ENCODE measurements at places on chromosomes 11 and 22.

DNA sequence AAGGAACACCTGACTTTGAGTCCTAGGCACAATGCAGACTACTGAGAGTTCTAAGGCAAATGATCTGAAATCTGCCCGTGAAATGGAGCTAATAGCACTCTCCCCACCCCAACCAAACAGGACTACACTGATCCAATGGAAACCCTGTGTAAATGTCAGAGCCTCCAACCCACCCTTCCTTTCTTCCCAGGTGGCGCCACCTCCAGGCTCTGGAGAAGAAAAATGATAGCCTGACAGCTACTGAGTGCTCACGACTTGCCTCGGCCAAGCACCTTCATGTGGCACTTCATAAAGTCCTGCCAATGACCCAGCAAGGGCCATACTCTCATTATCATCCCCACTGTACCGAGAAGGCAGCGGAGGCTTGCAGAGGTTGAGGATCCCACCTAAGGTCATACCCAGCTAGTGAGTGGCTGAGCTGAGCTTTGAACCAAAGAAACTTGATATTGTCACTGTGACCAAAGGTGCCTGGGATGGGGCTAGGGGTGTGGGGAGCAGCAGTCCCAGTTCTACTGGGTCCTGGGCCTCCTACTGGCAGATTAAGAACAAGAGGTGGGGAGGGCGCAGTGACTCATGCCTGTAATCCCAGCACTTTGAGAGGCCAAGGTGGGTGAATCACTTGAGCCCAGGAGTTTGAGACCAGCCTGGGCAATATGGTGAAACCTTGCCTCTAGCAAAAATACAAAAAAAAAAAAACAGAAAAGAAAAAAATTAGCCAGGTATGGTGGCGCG is 20.5 kb downstream of the TST start:
- no peak for DNase-seq

- no peak for DNase-seq
Measured at GRCh38 chr11:69883292-69884255, 64.4 kb upstream of the FGF3 start.

DNA sequence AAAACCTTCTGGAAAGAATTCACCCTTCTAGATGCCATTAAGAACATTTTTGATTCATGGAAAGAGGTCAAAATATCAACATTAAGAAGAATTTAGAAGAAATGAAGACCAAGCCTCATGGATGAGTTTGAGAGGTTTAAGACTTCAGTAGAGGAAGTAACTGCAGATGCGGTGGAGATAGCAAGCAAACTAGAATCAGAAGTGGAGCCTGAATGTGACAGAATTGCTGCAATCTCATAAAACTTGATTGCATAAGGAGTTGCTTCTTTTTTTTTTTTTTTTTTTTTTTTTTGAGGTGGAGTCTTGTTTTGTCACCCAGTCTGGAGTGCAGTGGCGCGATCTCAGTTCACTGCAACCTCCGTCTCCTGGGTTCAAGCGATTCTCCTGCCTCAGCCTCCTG is 51.6 kb downstream of the MS4A13 start:
- no peak for DNase-seq

DNA sequence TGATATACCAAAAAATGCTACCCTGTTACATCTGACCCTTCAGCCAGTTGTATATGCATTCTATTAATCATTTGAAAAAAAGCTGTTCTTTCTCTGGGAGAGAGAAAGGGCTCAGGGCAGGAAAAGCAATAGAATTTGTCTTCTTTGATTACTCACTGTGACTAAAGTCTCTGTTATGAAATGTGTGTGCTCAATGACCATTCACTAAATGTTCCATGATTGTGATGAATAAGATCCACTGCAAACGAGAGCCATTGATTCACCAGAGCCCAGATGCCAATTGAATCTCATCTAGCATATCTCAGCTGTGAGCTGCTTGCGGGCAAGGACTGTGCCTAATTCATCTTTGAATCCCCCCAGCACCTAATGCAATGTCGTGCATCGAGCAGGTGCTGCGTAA is 184.3 kb downstream of the OPCML start:
- DNase-seq, result no peak

- DNase-seq, result no peak
Measured at GRCh38 chr22:19674929-19675253, 39.4 kb upstream of the SEPTIN5 start.

DNA sequence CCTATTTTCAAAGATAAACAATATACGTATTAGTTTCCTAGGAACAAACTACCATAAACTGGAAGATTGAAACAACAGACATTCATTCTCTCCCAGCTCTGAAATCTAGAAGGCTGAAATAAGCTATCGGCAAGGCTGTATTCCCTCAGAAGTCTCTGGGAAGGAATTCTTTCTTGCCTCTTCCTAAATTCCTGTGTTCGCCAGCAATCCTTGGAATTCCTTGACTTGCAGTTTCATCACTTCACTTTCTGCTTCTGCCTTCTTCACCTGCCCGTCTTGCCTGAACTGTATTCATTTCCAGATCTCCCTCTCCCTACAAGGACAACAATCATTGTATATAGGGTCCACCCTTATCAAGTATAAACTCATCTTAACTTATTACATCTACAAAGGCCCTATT is 17.7 kb upstream of the PRDM10 start:
- no peak for DNase-seq

- DNase-seq, result no peak
Measured at GRCh38 chr22:20904008-20904979, 12.9 kb upstream of the CRKL start.

- peak; percentile 37 for DNase-seq
Measured at GRCh38 chr22:22810018-22810427, 77.6 kb upstream of the IGLL5 start.

GRCh38 chr11:9977554-9977953 is 313.7 kb downstream of the SWAP70 start:
- DNase-seq, result no peak

DNA sequence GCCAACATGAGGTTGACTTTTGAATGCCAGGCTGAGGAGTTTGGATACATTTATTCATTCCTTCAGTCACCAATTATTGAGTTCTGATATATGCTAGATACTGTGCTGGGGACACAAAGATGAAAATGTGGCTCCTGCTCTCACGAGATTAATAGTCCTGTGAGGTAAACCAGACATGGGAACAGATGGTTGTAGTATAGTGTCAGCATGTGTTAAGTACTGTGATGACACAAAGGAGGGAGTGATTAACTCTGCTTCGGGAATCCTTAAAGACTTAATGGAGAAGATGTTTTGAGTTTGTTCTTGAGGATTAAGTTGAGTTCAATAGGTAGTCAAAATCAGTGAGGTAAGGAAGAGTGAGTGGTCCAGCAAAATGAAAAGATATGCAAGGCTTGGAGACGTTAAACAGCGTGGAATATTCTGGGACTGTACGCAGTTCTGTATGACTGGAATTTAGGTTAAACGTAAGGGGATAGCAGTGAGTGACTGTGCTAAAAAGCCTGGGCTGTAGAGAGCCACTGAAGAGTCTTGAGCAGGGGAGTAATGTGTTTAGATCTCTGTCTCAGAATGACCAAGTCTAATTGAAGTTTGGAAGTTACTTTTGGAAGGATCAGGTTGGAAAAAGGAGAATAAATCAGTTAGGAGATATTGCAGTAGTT is 11.8 kb downstream of the RNF121 start:
- no peak for DNase-seq

DNA sequence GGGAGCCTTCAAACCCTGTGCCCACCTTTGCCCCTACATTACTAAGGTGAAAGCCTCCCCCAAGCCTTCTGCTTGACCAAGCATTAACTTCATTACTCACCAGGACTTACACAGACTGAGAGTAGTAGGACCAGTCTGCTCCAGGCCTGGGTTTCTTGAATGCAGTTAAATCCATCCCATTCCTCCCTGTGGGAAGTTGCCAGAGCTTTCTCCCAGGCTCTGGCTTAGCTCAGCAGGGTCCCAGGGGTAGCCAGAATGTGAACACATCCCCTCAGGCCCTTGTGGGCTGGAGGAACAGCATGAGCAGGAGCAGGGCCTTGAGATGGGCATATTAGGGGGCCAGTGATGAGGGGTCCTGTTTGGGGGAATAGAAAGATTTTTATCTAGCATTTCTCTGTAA is 59.9 kb downstream of the RRM1 start:
- DNase-seq, result no peak

- no peak for DNase-seq
Measured at GRCh38 chr11:134559602-134559962, 147.5 kb upstream of the B3GAT1 start.

DNA sequence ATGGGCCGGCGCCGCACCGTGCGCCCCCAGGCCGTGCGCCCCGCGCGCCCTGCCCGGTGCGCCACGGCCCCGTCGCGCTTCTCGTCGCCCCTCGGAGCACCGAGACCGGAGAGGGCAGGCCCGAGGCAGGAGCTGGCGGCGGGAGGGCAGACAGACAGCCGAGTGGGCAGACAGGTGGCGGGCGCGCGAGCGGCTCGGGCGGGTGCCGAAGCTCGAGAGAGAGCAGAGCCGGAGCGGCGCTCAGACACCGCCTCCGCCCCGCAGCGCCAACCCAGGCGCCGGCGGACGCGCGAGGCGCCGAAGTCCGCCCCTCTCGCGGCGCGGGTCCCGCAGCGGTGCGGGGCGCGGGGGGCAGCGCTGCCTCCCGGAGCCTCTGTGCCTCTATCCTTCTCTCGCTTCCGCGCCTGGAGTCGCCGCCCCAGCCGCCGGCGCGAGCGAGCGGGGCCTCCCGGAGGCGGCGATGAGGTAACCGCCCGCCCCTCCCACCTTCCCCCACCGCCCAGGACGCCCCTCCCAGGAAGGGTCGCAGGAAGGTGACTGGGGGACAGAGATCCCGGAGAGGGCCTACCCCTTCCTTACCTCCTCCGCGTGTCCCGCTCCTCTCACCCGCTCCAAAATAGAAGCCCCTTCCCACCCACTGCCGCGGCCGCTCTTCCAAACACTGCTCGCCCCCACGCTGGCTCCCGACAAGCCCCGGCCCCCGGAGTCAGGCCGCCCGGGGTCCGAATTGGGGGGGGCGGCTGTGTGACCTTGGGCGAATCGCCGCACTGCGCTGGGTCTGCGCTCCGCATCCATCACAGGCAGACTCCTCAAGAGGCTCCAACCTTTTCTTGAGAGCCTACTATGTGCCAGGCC is at the start of gene RASL10A:
Gene RASL10A (minus strand): TSS at position 412 of the 855 bp plus-strand sequence. CDS start 451 bp downstream, outside the sequence.
- DNase-seq, result no peak

DNA sequence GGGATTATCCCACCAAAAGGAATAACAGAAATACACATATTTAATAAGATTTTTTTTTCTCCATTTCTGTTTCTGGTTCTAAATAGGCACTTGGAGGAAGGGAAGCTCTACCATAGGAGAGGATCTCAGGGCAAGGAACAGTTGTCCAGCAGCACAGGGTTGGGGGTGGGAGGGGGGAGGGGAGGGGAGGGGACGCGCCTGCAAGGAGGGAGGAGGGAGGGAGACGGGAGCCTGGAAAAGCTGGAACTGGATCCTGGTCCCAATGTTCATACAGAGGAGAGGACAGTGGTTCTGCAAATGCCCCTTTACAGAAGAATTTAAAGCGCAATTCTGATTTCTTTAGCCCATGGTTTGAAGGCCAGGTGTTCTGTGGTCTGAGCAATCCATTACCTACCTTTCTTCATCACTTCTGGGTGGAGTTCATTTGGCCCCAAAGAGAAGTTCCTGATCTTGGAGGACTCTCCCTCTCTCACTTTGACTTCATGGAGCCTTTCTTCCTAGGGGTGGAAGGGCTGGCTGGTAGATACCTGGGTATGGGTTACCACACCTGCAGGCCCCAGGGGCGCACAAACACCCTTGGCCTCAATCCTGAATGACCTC is 348.9 kb upstream of the NCAM1 start:
- no peak for DNase-seq

- DNase-seq, result no peak
Measured at GRCh38 chr11:57475671-57476046, 15.3 kb downstream of the RTN4RL2 start.

DNA sequence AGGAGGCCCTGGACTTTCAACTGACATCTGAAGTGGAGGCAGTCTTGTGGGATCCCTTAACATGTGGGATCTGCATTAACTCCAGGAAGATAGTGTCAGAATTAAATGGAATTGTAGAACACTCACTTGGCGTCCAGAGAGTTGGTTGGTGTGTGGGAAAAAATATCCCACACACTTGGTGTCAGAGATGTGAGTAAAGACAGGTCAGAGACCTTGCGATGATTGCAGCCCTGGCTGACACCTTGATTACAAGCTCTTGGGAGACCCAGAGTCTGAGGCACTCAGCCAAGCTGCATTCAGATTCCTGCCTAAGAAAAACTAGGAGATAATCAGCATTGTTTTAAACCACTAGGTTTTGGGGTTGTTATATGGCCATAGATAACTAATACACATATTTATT is 7.2 kb upstream of the TPCN2 start:
- no peak for DNase-seq

DNA sequence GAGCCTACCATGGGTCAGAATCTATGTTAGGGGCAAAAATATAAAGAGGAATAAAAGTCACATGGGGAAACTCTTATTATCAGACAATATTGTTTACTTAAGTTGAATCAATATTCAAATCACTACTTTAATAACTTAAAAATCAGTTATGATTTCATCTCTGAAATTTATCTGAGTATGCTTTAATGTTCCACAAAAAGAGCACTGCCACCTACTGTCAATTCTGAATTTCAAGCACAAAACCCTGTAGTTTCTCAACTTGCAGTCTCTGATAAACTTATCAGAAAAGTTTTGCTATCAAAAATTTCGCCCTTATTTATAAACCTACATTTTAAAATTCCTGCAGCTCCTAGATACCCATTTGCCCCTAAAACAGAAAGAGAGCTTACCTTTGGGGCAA is 47.3 kb downstream of the RDX start:
- no peak for DNase-seq

DNA sequence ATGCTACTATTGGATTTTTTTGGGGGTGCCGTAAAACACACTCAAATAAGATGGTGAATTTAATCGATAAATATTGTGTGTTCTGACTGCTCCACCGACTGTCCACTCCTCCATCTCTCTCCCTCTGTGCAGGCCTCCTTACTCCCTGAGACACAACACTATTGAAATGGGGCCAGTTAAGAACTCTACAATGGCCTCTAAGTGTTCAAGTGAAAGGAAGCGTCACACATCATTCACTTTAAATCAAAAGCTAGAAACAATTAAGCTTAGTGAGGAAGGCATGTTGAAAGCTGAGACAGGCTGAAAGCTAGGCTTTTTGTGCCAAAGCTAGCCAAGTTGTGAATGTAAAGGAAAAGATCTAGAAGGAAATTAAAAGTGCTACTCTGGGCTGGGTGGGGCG is 156.7 kb downstream of the CTTN start:
- DNase-seq, result no peak

DNA sequence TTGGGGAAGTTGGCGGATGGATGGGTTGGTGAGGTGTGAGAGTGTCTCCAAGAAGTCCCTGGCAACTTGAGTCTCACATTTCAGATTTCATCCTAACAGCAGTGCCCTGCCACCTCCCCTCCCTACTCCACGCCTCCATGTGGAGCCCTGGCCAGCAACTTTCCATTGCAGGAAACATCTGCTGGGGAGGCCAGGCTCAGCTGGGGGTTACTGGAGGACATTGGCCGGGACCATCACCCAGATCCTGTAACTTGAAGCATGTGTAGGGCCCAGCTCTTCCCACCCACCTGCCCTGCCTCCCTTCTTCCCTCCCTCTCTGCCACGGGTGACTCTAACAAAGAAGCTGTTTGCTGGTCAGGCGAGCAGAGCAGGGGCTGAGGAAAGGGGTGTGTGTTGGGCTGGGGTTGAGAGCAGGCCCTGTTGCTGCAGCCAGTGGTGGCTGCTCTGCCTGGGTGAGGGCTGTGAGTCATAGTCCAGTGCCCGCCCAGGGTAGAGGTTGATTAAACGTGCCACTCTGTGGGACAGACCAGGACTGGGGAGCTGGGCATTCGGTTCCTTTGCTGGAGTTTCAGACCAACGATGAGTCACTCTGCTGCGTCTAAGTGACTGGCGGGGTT is 64.0 kb downstream of the SCN3B start:
- DNase-seq, result no peak

- DNase-seq, result no peak
Measured at GRCh38 chr22:33476716-33477115, 418.5 kb upstream of the SYN3 start.
